ENCODE measurements at places on chromosomes 16 and 17.

- DNase-seq, result no peak
Measured at GRCh38 chr17:41635121-41636097, 11.0 kb upstream of the KRT17 start.

DNA sequence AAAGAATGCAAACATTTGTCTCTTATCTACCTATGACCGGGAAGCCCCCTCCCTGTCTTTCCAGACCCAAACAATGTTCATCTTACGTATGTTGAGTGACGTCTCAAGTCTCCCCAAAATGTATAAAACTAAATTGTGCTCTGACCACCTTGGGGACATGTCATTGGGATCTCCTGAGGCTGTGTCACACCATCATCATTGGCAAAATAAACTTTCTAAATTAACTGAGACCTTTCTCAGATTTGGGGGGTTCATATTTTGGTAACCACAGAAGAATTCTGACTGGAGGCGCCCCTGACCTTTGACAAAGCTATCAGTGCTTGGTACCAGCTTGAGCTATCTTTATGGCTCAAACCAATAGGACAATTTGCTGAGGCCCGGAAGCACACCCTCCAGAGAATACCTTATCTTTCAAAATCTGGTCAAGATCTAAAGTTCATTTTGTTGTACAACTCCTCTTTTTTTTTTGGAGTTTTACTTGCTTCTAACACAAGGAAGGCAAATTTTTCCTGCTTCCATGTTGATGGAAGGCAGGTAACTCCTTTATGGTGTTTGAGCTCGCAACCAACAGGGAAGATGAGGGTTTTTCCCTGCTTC, 2.5 kb upstream of the LDHD start:
- DNase-seq, result no peak

DNA sequence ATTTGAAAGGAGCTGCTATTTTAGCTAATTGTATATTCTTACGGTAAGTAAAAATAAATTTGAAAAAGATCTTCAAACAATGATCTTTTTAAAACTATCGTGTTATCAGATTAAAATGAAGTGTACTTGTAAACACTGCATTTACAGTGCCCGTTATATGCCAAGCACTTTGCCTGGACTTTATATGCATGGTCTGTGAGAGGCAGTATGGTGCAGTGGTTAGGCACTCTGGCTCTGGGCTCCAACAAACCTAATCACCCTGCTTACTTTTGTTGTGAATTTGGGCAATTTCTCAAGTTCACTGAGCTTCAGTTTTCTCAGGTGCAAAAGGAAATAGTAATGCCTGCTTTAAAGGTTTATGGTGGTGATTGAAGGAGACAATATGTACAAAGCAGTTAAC, 1.4 kb downstream of the PMP22 start:
- DNase-seq, result no peak

DNA sequence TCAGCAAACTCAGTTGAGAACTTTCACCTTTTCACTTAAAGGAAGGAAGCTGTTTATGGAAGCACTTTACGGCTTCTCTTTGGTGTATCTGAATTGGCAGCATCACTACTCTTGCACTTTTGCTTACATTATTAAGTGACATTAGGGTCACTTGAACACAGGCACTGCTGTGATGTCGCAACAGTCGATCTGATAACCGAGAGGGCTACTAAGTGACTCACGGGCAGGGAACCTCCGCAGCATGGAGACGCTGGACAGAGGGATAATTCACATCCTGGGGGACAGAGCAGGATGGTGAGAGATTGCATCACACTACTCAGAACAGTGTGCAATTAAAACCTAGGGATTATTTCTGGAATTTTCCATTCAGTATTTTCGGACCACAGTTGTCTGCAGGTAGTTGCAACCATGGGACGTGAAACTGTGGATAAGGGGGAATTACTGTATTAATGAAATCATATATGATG, 56.5 kb downstream of the DNAH2 start:
- DNase-seq, result no peak

GRCh38 chr16:58495521-58496331, 4.2 kb upstream of the NDRG4 start:
- DNase-seq, result no peak

GRCh38 chr16:85928401-85928820, 29.4 kb downstream of the IRF8 start:
- DNase-seq, result no peak

- DNase-seq, result no peak
Measured at GRCh38 chr17:67044940-67045339, 586 bp downstream of the CACNG1 start.

GRCh38 chr17:70588003-70588402, 418.7 kb downstream of the KCNJ2 start:
- DNase-seq, result no peak

DNA sequence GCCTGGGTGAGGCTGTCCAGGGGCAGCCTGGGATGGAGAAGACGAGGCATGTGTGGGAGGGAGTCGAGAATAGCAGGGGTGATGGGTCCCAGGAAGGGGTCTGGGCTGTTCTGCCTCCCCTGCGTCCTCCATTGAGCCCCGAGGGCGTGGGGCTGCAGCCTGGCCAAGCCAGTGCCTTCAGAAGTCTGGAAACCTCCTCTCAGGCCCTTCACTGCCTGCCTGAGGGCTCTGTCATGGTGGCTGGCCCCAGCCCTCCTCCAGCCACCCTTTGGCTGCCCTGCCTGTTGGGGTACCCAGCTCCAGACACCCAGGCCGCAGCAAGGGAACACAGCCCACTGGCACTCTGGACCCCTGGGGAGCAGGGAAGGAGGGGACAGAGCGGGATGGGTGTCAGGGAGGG, 27.6 kb downstream of the ENGASE start:
- DNase-seq, result no peak

DNA sequence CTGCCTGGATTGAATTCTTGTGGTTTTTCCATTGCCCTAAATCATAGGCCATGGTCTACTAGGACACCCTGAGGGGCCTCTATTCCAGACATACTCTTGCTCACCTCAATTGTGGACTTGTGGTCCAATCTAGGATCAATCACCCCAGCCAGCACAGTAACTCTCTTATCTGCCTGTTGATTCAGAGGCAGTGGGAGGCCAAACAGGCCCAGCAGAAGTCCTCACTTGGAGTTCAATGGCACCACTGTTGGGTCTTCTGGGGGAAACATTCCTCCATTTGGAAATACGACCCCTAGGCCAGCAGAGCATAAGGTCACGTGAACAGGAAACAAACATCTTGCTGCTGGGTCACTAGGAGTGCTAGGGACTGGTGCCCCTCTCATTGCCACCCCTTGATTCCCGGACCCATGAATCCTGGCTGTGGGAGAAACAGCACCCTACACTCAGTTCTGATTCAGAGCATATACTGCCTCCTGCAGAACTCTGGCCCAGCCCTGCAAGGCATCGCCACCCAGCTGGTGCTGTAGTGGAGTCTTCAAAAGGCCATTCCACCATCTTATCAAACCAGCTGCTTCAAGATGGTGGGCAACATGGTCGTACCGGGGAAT, 6.8 kb upstream of the NXN start:
- no peak for DNase-seq

DNA sequence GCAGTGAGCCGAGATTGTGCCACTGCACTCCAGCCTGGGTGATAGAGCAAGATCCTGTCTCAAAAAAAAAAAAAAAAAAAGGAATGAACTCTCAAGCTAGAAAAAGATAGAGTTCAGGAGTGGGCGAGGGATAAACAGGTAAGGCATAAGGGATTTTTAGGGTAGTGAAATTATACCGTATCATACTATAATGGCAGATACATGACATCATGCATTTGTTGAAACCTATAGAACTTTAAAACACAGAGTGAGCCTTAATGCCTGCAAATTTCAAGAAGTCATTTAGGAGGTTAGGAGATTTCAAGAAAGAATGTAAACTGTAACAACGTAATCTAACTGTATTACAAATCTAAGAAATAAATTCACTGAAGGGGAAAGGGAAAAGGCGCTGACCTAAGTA, 20.4 kb downstream of the SKAP1 start:
- no peak for DNase-seq

- DNase-seq, result no peak
Measured at GRCh38 chr17:72123530-72124437, 3.0 kb downstream of the SOX9 start.

DNA sequence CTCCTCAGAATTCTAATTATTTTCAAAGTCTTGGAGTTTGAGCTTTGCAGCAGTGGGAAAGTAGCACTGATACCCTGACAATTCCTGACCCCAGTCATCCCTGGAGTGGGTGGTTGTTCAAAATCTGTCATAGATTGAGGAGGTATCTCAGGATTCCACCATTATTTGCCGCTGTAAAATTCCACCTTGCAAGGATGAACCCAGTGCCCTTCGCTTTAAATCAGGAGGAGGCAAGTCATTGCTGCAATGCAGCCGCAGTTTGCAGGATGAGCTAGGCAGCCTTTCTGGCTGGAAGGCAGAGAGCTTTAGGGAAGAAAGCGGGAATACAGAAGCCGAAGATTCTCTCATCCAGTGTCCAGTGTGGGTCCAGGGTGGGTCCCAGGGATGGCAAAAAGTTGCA, 296.9 kb downstream of the RBFOX1 start:
- no peak for DNase-seq

GRCh38 chr17:62720126-62720850, 87.8 kb downstream of the MARCHF10 start:
- DNase-seq, result no peak

- no peak for DNase-seq
Measured at GRCh38 chr17:37683454-37683984, 40.3 kb upstream of the DDX52 start.

DNA sequence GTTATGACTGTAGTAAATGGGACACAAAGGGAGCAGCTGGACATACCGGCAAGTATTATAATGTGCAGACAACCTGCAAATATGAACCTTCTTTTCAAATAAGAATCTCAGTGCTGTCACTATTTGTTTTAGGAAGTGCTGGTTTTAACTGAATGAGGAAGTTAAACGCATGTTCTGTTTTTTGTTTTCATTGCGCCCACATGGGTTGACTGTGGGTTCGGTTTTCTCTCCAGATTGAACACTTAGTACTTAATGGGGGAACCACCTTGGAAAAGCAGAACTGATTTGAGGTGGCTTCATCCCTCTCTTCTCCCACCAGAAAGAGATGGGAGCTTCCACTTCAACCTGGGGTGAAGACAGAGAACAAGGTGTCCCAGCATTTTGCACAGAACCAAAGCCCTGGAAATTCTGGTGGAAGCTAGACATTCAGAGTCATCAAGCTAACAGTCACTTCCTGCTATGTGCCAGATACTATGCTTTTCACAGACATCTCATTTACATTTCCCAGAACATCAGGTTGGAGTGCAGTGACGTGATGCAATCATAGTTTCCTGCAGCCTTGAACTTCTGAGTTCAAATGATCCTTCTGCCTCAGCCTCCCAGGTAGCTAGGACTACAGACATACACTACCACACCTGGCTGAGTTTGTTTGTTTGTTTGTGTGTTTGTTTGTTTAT, 149.8 kb downstream of the CDH13 start:
- no peak for DNase-seq
